ENCODE measurements at places on chromosomes 6 and 20.

DNA sequence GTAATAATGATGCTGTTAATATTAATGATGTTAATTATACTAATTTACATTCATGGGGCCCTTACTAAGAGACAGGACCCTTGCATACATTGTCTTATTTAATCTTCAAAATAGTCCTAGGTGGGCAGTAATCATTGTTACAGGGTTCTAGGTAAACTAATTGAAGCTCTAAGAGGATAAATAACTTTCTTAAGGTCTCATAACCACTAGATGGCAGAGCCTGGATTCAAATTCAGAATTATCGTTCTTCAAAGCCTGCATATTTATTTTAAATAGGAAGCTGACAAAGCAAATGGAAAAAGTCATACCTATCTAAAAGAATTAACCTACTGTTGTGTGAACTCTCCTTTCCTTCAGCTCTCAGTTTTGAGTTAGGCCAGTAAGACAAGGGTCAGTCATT, 23.5 kb downstream of the PTCHD4 start:
- peak; percentile 18 for DNase-seq

DNA sequence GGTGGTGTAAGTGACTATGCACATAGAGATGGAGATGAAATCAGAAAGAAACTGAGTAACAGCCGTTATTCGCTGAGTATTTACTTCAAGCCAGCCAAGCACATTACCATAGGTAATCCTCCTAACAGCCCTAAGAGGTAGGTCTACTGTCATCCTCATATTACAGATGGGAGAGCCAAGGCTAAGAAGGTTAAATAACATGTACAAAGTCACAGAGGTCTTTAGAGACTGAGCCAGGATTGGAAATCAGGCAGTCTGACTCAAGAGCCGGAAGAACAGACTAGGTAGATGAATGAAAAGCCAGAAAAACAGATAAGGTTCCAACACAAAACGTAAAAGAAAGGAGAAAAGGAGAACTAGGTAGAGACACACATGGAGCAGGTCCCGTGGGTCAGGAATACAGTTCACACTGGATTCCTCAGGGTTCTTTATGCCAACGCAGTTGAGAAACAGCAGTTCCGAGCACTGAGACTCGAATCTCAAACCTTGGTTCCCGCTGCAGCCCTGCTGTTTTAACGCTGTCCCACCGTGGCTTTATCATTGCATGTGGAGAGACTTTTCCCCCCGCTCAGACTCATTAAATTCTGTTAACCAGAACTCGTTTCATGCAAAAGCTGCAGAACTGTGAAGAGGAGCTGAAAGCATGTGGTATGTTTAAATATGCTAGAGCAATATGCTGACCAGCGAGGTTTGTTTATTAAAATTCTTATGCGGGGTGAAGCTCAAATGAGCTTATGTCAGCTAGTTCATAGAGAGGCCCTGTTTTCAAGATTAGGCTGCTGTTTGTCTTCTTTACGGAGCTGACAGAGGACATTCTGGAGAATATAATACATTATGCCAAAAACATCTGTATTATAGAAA, 537.9 kb downstream of the CD83 start:
- no peak for DNase-seq

DNA sequence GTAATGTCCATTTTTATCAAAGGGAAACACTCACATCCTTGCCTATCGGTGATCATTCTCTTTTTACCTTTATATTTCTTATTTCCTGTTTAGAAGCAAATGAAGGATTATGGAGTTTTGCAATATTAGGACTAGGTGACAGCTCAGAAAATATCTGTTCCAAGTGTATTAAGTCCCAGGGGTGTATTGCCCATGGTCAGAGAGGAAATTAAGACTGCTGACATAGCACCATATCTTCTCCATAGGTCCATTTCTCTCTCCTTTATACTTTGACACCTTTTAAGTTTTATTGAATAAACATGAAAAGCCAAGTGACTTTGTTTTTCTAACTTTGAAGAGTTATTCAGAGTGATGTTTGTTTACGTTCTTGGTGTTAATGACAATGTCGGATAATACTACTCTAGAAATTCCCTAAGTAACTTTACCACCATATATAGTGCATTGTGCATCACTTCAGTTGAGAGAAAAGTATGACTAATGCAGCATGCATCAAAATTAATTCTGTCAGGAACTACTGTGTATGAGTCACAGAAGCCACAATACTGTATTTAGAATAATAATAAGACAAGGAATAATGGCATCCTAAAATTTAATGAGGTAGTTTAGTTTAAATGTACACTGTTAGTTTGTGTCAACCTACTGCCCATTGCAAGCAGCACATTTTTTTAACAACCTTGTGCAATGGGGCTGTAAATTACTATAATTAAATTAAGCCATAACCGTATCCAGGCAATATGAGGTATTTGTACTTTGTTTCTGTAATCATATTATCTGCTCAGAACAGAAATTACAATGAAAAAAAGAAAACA, 474.4 kb upstream of the RNF217 start:
- peak; percentile 72 for DNase-seq

DNA sequence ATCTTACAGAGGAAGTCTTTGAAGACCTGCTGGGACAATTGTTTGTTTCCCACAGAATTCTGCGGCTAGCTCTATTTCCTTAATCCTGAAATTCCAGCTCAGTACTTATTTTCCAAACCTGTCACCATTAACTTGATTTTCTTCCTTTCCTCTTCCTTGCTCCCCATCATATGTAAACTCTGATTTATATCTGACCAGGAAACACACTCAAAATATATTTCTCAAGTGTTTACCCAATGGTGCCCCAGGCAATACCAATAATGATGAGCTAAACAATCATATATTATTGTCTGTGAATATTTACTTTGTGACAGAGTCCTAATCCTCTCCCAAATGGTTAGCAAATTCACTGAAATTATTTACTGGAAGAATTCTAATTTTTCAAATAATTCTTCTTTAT, 597.3 kb downstream of the PKHD1 start:
- no peak for DNase-seq

- DNase-seq: no peak
Measured at GRCh38 chr6:163120223-163120622, 294.3 kb upstream of the QKI start.

DNA sequence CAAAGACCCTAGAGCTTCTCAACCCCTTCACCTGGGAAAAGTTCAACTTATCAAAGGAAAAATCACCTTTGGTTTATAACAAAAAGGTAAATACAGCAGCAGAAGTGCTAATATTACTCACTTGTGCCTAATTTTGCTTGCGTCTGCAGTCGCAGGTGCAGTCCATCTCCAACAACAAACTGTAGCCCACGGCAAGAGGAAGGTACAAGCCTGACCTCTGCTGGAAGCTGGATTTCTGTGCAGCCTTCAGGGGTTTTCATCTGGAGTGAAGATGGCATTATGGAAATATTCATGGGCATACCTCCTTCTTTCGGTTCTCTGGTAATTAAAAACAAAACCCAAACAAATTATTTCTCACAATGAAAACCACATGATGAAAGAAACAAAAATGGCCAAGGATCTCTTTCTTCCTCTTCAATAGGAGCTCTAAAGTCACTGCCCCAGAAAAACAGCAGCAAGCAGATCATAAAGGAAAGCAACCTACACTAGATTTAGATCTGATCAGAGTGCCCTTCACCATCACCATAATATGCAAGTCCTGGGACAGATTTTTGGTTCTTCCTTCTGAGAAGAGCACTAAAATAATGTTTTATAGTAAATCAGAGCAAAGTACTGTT, 7.8 kb downstream of the UBE3D start:
- peak; percentile 47 for DNase-seq

- no peak for DNase-seq
Measured at GRCh38 chr6:148200781-148201180, 141.9 kb upstream of the SASH1 start.

- DNase-seq: peak; percentile 89
Measured at GRCh38 chr6:3484192-3484591, 27.3 kb upstream of the SLC22A23 start.

DNA sequence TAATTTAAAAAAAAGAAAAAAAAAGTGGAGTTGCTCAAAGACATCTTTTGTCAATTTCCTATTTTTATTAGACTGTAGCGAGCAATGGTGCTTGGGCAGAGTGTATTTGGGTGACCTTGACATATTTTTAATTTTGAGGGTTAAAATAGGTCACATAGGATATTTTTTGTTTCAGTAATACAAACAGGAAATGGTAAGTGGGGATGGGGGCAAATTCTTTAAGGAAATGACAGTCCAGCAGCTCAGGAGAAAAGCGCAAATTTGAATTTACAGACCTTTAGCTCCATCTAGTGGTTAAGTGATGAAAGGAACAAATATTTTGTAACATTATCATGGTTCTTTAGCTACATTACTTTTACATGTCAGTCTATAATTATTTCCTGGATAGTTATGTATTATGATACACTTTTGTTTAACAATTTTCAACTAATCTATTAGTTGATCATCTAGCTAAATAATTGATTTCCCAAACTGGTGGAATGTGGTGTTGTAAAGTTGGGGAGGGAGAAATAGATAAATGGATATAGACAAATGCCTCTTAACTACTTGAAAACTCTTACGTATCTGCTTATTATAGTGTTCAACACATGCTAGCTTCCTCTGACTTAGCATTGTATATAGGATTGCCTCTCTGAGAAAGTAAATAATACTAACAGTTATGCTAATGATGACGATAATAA, 10.0 kb downstream of the CITED2 start:
- DNase-seq: peak; percentile 65

DNA sequence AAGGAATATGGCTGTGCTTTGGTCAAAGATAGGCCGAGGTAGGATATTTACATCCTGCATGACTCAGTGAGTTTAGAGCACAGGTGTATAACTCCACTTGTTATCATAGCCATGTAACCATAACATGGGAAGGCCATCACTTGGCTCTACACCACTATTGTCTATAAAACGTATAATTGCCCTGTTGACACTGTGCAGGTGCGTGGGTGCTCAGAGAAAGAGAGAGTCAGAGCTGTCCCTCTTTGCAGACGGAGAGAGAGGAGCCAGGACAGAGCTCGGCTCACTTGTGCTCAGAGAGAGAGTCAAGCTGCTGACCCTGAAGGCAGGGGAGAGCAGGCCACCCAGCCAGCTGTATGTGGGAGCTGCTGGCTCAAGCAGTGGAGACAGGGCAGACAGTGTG, 46.0 kb downstream of the OR2B6 start:
- DNase-seq: no peak

GRCh38 chr6:159931846-159932245, 37.0 kb upstream of the IGF2R start:
- DNase-seq: no peak

DNA sequence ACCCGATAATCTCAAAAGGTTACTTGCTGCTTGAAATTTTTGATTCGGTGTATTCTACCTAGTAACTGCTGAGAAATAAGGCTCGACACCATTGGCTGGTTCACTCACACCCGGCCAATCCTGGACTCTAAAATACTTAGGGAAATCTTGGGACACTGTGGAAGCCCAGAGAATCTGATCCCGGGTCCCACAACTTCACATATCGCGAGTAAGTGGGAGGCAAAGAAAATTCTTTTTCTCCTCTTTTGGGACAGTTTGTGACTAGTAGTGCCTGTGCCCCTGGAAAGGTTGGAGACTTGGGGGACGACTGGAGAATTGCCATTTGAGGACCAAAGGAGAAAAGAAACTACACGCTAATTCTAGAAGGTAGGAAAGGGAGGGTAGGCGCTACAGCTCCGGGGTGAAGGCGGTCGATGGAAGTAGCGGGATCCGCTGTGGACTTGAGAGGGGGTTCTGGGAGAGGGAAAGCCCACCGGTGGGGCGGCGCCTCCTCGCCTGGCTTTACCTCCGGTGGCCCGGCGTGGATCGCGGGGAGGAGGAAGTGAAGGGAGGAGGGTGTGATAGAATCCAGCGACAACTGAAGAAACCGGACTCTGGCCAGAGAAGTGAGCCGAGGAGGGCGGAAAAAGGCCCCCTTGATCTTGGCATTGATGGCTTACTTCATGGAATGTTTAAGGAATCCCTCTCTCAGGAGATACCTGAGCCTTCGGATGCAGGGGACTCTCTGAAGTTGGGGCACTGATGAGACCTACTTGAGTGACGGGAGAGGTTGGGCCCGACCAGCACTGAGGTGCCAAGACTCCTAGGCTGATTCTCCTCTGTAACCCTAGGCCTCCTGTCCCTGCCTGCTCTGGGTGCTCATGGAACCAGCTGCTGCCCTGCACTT, 18.8 kb upstream of the BTN3A3 start:
- peak; percentile 92 for DNase-seq

GRCh38 chr6:2877057-2877882, 25.8 kb downstream of the SERPINB9 start:
- peak; percentile 50 for DNase-seq

DNA sequence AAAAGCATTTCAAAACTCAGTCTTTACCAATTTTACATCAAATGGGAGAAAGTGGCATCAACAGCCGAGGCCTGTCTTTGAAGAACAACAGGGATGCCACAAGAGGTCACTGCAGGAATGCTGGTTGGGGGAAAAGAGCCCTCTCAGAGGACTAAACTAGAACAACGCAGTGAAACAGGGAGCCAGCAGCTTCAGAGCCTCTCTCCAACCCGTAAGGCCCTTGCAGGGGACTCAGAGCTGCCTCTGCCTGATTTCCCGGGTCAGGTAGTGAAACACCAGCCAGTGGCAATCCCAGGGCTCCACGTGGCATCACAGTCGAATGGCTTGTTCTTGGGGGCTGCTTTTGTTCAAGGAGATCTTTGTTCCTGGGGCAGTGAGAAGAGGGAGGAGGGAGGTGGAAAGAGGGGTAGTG, 55.0 kb upstream of the KCNK16 start:
- peak; percentile 79 for DNase-seq

GRCh38 chr6:53615633-53616449, 49.7 kb downstream of the KLHL31 start:
- peak; percentile 40 for DNase-seq

GRCh38 chr6:26296857-26297648, 67.9 kb upstream of the BTN3A2 start:
- no peak for DNase-seq

GRCh38 chr6:110180228-110181008, at the start of gene CDC40:
TSS of gene CDC40 (plus strand) at chr6:110180427. CDS start at chr6:110180445, 18 bp downstream.
- peak; percentile 3 for DNase-seq

GRCh38 chr6:15398633-15399275, 152.9 kb downstream of the JARID2 start:
- DNase-seq: no peak

DNA sequence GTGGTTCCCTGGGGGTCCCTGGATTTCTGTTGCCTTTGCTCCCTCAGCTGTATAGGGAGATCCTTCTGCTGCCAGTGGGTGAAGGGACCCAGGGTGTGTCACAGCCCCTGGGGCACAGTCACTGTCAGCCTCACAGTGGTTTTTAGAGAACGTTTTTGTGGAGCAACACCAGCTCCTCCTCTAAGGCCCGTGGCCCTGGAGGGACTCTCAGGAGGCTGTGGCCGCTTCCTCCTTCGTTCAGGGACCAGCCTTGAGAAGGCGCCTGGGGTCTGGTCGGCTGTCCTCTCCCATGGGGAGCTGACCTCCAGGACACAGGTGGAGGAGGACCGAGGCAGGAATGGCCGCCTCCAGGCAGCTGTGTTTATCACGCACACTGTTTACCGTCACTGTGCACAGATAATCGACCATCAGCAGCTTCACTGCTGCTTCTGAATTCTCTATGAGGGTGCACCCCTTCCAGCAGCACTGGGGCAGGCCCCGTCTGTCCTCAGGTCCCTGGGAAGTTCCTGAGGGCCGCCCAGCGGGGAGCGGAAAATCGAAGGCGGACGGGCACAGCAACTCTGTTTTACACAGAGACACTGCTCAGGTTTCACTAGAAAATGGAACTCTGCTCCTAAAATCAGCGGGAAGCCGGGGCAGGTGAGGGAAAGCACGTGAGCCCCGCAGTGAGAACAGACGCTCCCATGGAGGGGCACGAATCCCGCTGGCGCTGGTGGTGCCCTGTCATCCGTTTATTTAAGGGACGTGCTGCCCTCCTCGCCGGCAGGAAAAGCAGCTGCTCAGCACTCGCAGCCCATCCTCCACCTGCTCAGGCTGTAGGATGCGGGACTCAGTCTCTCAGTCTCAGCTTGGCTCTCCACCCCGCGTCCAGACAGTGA, 10.4 kb upstream of the FRMD1 start:
- no peak for DNase-seq

Measured in fibroblast of skin of right quadriceps (primary cell).